ENCODE measurements at places on chromosomes 7 and 10.

DNA sequence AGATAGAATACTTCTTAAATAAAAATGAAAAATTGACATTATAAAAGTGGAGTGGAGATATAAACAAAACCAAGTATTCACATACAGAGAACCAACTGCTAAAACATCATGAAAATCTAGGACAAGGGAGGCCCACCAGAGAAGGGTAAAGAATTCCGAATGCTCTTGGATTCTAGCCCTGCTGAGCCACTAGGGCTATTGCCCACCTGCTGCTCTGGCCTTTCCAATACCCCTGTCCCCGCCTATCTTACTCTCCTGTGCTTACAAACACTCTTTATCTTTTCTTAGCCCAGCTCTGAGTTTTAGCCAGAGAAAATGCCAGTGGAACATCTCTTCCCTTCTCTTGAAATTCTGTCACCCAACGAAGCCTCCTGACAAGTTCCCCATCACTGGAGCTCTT, 100.3 kb downstream of the MACC1 start:
- no peak for DNase-seq

GRCh38 chr7:85719981-85720953, 533.4 kb upstream of the SEMA3D start:
- DNase-seq = no peak

DNA sequence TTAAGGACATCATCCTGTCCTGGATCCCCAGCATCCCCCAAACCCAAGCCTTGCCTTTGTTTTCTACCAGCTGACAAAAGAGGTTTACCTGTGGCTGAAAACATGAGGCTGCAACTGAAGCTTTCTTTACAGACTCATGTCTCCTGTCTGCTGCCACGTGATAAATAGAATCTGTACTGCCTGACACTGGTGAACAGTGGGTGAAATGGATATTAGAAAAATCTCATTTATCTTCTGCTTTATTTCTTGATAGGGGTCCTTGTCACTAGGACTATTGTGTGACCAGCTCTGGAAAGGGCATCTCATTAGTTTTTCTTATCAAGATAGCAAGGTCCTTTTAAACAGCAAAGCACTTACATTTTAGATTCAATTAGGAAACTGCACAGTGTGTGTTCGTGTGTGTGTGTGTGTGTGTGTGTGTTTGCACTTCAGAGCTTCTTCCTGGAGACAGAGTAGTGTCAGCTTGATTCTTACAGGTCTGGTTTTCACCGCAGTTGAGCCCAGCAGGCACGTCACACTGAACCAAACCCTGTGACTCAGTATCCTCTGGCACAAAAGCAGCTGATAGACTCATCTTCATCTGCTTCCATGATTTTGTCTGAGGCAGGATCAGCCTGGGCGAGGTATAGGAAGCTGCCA, 373.5 kb upstream of the CELF2 start:
- DNase-seq = no peak

DNA sequence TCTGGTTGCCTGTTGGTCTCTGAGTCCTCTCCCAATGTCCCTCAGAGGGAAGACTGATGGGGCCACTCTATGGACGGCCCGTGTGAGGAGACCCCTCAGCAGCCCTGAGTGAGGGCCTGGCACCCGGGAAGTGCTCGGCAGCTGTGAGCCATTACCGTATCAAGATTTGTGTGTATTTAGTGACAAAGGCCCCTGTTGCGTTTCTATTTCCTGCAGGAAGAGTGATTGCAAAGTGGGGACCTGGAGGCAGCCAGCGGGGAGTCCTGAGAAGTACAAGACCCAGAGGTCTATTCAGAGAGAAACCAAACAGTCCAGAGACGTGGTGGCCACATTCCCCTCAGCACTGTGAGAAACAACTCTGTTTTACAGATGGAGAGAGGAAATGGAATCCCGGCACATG, 51.1 kb upstream of the CHST15 start:
- DNase-seq = no peak

- DNase-seq = no peak
Measured at GRCh38 chr10:75922435-75922834, 491.0 kb downstream of the LRMDA start.

GRCh38 chr10:97025613-97026242, 160.0 kb downstream of the SLIT1 start:
- DNase-seq = peak; percentile 53

DNA sequence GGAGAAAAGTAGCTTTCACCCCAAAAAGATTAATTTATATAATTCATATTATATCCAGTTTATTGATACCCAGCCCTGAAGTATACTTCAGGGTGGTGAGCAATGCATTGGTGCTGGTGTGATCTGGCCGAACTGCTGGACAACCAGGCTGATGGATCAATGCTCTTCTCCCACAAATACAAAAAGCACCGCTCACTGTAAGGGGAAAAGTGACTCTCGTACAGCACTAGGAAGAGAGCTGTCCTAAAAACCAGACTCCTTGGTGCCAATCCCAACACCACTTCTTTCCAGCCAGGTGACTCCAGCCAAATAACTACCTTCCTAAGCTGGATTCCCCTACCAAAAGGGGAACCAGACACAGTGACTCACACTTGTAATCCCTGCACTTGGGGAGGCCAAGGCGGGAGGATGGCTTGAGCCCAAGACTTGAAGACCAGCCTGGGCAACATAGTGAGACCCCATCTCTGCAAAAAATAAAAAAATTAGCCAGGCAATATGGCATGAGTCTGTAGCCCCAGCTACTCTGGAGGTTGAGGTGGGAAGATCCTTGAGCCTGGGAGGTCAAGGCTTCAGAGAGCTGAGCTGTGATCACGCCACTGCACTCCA, 13.1 kb upstream of the TNPO3 start:
- DNase-seq = no peak

DNA sequence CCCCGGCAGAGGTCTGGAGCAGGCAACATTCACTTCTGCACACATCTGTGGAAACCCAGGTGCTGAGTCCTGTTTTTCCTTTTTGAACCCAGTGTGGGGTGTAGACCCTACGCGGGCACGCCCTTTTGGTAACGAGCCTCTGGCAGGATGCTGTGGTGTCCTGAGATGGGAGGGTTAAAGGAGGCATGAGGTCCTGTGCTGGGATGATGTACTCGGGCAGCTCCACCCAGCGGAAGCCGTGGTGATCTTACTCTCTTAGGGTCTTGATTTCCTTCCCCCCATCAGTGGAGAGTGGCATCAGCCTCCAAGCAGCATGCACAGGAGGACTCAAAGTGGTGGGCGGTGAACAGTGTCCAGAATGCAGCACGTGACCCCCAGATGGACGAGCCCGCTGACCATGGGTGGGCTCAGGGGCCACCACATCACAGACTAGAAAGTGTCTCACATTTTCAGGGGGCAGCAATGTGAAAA, 148.6 kb downstream of the DNAJB6 start:
- DNase-seq = no peak

DNA sequence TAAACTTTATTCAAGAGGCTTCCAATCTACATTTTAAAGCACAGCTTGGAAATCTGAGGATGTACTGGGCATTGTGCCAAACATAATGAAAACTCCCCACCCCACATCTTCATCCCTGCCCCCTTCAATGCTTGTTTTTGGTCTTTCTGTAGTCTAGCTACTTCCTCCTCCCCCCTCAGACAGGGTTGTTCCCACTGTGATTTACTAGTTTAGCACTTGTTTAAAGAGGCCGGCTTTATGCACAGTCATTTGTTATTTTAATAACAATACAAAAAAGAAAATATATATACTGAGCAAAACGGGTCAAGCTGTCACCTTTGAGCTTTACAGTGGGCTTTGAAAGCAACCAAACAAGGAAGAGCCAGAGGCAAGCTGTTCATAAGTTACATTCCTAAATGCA, 132.6 kb downstream of the CHRM2 start:
- DNase-seq = no peak

DNA sequence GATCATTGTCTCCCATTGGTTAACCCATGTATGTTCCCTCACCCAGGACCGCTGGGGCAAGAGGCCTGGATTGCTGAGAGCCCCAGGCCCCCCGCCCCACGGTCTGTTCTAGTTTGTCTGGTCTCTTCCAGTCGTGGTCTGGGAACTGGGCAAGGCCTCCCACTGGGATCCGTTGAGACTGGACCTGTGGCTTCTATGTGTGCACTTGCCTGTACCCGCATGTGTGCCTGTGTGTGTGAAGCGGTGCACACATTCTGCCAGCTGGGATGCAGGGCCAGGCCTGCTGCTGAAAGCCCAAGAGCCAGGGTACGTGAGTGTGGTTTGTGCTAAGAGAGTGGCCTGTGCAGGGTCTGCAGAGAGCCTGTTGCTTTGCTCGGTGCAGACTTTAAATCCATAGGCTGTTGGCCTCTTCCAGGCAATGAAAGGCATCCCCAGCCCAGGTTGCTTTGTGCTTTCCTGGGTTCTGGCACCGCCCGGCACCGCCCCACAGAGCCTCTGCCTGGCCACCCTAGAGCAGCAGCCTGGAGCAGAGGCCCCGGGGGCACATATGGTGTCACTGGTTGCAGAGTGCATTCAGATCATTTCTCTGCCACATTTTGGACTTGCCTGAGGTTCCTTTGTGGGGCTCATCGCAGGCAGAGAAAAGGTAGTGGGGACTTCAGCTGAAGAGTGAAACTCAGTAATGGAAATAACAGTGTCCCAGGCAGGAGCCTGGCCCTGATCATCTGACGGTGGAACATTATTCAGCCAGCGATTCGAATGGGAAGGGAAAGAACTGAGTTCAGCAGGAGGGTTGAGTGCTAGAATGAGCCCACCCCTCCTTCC, 215.5 kb downstream of the GLRX3 start:
- DNase-seq = no peak

DNA sequence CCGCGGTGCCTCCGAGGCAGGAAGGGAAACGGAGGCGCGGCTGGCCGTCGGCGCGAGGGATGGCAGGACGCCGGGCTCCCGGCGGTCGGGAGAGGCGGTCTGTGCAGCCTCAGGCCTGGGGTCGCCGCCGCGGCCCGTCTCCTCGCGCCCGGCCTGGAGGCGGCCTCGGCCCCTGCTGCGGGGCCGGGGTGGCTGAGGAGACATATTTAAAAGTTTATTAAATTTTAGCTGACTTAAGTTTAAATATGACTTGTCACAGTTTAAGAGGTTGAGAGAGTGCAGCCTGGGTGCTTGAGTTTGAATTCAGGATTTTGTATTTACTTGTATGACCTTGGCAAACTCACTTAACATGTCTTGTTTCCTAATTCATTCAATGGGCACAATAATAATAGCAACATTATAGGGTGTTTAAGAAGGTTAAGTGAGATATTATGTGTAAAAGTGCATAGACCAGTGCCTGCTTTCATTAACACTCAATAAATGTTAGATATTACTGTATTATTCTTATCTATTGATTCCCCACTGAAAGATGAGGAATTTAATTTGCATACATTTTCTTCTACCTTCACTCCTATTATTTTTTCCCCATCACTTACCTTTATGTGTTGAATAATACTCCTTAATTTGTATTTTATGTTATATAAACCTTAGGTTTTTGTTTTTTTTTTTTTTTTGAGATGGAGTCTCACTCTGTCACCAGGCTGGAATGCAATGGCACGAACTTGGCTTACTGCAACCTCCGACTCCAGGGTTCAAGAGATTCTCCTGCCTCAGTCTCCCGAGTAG, 718 bp downstream of the DYNC2I1 start:
- no peak for DNase-seq

DNA sequence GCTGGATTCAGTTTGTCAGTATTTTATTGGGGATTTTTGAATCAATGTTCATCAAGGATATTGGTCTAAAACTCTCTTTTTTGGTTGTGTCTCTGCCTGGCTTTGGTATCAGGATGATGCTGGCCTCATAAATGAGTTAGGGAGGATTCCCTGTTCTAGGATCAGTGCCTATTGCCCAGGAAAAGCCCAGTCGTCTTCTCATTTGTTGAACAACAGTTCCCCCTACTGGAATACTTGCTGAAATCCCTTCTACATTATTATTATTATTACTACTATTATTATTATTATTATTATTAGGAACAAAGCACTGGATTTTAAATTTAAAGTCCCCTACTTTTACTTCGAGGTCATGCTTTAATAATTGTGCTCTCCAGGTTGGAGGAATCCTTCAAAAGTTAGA, 528.9 kb downstream of the MAGI2 start:
- DNase-seq = no peak

- DNase-seq = no peak
Measured at GRCh38 chr7:31688996-31689395, 2.0 kb downstream of the PPP1R17 start.

DNA sequence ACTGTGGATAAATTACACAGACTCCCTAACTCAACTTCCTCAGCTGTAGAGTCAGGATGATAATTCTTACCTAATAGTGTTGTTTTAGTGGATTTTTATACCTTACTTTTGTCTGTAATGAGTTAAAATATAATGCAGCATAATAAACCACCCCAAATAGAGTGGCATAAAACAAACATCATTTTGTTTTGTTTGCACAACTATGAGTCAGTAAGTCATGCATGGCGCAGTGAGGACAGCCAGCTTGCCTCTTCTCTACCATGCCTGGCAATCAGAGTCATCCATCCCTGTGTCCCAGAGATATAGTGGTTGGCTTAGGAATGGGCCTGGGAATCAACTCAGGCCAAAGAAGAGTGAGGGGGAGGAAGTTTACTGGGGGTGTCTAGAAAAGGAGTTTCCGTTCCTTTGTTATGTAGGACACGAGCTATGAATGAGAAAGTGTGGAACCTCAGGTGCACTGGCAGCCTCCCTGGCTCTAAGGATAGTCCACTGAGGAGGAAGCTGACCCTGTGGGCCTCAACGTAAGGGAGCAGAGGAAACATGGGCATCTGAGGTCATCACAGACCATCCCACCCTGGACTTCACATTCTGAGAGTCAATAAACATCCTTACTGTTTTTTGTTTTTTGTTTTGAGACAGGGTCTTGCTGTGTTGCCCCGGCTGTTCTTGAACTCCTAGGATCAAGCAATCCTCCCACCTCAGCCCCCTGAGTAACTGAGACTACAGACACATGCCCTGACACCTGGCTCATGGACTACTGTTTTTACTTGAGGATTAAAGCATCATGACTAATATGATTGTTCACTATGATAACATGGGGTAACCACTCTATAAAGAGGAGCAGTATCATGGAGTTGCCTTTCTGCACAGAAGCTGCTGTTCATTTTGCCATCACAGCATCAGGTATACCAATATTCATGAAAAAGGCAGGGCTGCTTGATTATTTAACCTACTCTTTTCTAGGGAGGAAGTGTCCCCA, 21.0 kb upstream of the GRB10 start:
- no peak for DNase-seq

GRCh38 chr7:143384661-143385631, 3.8 kb downstream of the ZYX start:
- no peak for DNase-seq

GRCh38 chr10:94403380-94404213, 1.3 kb downstream of the TBC1D12 start:
- DNase-seq = peak; percentile 79
